ENCODE measurements at places on chromosomes 6 and 20. TPM values are rescaled to one million over a fixed set of nuclear protein-coding genes. Genes with fewer than 3 reads are reported as not detected.
A peak's percentile ranks its signal among the peaks of the same experiment; 100 is the strongest.

The SMAP1 gene
- total RNA-seq: 19.1 TPM

The PGC gene
- total RNA-seq: 1,172 TPM

The ARFGEF2 gene
- 27.4 TPM for total RNA-seq

The ATG5 gene
- 34.4 TPM for total RNA-seq

The FILIP1 gene
- total RNA-seq: 21.9 TPM

GRCh38 chr6:167699141-167699931 lies 127.4 kb upstream of the AFDN start:
- peak overlapping the region; percentile 48 for H3K27ac ChIP-seq
- peaks cover 14% of the 10 kb centered on the region for H3K27me3 ChIP-seq
- DNase-seq: peak; percentile 49
- no peaks in the 10 kb centered on the region for H3K36me3 ChIP-seq
- peaks cover 6% of the 10 kb centered on the region for H3K4me1 ChIP-seq
- H3K4me3 ChIP-seq: no peak overlapping the region

DNA sequence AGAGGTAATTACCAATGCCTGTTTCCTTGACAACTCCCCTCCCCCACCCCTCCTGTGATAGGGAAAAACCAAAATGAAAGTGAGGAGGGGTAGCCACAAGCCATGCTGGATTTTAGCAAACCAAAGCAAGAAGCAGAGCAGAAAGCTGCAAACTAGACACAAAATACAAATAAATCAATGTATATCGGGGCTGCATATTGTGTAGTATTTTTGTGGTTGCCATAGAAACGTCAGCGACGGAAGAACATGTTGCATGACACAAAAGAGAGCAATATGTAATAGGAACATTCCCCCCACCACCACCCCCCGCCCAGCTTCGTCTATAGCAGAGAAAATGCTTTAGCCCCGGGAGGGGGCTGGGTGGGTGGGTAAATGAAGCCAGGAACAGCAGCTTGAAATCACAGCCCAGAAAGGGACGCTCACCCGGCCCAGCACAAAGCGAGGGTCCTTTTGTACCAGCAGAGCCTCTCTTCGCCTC lies 548 bp downstream of the AGPAT4 start:
- H3K27me3 ChIP-seq: no peaks in the 10 kb centered on the region
- H3K36me3 ChIP-seq: no peaks in the 10 kb centered on the region
- H3K27ac ChIP-seq: peak overlapping the region; percentile 84
- peak; percentile 85 for DNase-seq
- peaks cover 31% of the 10 kb centered on the region for H3K4me1 ChIP-seq
- H3K4me3 ChIP-seq: peak overlapping the region; percentile 57

DNA sequence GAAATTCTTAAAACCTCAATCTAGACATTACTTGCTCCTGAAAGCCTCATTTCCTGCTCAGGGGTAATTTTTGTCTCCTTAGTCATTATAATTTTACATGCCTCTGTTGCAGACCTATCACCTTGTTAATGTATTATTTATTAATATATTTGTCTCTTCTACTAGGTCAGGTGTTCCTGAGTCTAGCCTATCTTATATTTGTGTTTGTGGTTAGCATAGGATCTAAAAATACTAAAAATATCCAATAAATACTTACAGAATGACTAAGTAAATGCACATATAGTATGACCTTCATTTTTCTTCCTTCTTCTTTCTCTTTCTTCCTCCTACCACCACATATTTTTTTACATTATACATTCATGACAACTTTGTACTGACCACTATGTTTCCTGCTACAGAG lies 268.9 kb upstream of the HS3ST5 start:
- no peaks in the 10 kb centered on the region for H3K4me1 ChIP-seq
- H3K36me3 ChIP-seq: no peaks in the 10 kb centered on the region
- DNase-seq: no peak
- no peak overlapping the region for H3K4me3 ChIP-seq

- H3K27me3 ChIP-seq: no peaks in the 10 kb centered on the region
- no peak overlapping the region for H3K4me3 ChIP-seq
- no peak overlapping the region for H3K27ac ChIP-seq
- H3K36me3 ChIP-seq: no peaks in the 10 kb centered on the region
- no peak for DNase-seq
- no peaks in the 10 kb centered on the region for H3K4me1 ChIP-seq
Measured at GRCh38 chr6:141467881-141468280, 664.8 kb upstream of the GJE1 start.

DNA sequence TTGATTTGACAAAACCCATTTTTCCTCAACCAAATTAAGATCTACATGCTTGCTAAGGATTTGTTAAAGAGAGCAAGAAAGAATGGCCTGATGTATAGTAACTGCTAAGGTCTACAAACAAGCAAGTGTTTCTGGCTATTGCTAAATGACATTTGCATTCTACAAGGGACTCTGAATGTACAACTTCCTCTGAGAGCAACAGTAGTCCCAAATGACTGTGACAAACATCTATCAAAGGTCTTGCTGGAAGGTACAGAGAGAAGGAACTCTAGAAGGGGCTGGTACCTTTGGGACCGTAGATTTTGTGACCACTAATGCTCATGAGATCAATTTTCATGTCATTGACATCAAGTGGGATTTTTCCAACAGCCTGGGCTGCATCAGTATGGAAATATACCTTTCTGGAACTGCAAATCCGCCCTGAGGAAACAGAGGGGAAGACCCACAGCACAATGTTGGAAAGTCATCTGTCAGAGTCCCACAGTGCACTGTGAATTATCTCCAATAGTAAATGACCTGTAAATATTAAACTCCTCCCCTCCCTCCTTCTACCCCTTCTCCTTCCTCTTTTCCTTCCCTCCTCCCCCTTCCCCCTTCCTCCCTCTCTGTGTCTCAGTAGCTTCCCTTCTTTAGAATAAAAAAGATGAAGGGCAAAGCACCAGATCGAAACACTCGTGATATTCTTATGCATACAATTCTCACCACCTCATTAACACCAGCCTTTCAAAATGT lies 15.9 kb upstream of the CPNE1 start:
- no peak for DNase-seq
- no peak overlapping the region for H3K27ac ChIP-seq
- peaks cover 2% of the 10 kb centered on the region for H3K4me1 ChIP-seq
- H3K4me3 ChIP-seq: no peak overlapping the region
- H3K36me3 ChIP-seq: peaks cover 83% of the 10 kb centered on the region
- no peaks in the 10 kb centered on the region for H3K27me3 ChIP-seq

DNA sequence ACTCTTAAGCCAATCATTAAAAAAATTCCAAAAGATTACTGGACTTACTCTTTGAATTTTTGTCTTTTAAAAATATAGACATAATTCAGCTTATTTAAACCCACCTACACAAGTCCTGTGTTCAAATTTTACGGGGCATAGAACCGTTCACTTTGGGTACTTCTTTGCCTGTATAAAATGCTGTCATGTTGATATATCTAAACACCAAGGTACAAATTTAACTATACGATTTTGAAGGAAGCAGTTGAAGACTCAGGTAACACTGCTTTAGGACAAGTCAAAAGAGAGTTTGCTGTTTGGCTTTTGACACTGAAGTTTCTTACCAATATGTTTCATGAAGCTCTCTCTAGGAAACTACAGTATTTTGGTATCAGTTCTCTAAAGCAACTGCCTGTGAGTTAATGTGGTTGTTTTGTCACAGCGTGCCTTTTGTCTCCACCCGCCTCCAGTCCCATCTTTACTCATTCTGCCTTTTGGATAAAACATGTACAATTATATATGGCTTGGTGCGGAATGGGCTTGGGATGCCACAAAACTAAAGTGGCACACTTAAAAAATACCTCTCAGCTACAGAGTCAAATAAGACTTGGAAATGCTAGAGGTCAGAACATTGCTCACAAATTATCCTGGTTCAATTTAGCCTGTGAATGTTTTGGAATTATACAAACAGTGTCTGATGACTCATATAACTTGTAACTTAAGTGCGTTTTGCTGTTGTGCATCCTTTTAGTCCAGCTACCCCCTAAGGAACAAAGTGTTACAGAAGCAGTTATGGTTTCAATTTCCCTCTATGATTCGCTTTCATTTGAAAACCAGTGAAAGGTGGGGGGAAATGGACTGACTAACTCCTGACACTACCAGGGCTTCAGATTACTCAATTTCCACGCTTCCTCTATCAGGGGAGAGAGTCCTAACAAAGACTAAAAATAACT lies 38.7 kb downstream of the RGS17 start:
- H3K4me1 ChIP-seq: no peaks in the 10 kb centered on the region
- no peaks in the 10 kb centered on the region for H3K27me3 ChIP-seq
- no peak overlapping the region for H3K27ac ChIP-seq
- DNase-seq: no peak

DNA sequence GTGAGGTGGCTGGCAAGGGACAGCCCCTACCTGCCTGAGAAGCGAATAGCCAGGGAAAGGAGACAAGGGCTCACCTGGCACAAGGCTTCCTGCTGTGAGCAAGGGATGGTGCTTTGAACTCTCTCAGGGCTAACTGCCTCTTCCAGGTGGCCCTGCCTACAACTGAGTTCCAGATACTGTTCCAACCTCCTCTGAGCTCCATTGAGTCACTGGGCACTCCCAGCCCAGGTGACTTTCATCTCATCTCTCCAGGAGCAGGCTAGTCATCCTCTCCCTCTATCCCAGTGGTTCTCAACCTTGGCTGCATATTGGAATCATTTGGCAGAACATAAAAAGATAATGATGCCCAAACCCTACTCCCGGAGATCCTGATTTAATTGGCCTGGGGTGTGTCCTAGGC lies 374.0 kb upstream of the ZFP64 start:
- DNase-seq: no peak
- H3K27me3 ChIP-seq: no peaks in the 10 kb centered on the region
- no peaks in the 10 kb centered on the region for H3K36me3 ChIP-seq
- no peaks in the 10 kb centered on the region for H3K4me1 ChIP-seq
- no peak overlapping the region for H3K27ac ChIP-seq

GRCh38 chr20:53346335-53346648 lies 247.3 kb downstream of the ZNF217 start:
- peaks cover 3% of the 10 kb centered on the region for H3K4me1 ChIP-seq
- H3K27ac ChIP-seq: no peak overlapping the region
- H3K4me3 ChIP-seq: no peak overlapping the region
- DNase-seq: no peak

DNA sequence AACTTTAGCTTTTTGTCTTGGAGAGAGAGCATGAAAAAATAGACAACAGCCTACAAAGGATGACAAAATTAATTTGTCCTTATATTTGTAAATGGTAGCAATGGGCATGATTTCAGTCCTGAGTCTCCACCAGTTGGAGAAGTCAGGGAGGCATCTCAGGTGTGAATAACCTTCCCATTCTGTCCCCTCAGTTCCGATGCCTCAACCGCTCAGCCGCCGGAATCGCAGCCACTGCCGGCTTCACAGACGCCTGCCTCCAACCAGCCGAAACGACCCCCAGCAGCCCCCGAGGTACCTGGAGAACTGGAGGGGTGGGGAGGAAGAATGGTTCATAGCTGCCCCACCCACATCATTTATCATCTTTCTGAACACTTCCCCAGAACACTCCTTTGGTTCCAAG lies 3.6 kb downstream of the PRRC2A start:
- no peak overlapping the region for H3K4me3 ChIP-seq
- no peaks in the 10 kb centered on the region for H3K27me3 ChIP-seq

DNA sequence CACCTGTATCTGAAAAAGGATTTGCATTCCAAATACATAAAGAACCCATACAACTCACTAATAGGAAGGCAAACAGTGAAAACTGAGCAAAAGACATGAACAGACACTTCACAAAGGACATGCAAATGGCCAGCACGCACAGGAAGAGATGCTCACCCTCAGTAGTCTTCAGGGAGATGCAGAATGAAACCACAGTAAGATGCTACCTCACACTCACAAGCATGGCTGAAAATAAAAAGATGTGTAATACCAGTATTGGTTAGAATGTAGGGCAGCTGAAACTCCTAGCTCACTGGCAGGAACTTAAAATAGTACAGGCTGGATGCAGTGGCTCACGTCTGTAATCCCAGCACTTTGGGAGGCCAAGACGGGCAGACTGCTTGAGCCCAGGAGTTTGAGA lies 64.6 kb downstream of the SNX5 start:
- no peaks in the 10 kb centered on the region for H3K27me3 ChIP-seq
- no peak overlapping the region for H3K4me3 ChIP-seq
- H3K27ac ChIP-seq: no peak overlapping the region
- no peaks in the 10 kb centered on the region for H3K36me3 ChIP-seq
- no peaks in the 10 kb centered on the region for H3K4me1 ChIP-seq

- DNase-seq: no peak
- H3K4me3 ChIP-seq: no peak overlapping the region
- no peak overlapping the region for H3K27ac ChIP-seq
- H3K27me3 ChIP-seq: no peaks in the 10 kb centered on the region
- H3K4me1 ChIP-seq: no peaks in the 10 kb centered on the region
- no peaks in the 10 kb centered on the region for H3K36me3 ChIP-seq
Measured at GRCh38 chr20:61082720-61083119, 169.3 kb upstream of the CDH4 start.

- no peaks in the 10 kb centered on the region for H3K36me3 ChIP-seq
- peaks cover 51% of the 10 kb centered on the region for H3K4me1 ChIP-seq
- peak; percentile 76 for DNase-seq
- peak overlapping the region; percentile 81 for H3K4me3 ChIP-seq
- no peaks in the 10 kb centered on the region for H3K27me3 ChIP-seq
Measured at GRCh38 chr6:43771210-43771857, 1.3 kb downstream of the VEGFA start.

- H3K27ac ChIP-seq: peak within 1 kb of the TSS; percentile 89
- H3K27me3 ChIP-seq: no peaks in the 10 kb centered on the region
- peak; percentile 99 for DNase-seq
- peak within 1 kb of the TSS; percentile 87 for H3K4me3 ChIP-seq
- H3K4me1 ChIP-seq: peaks cover 53% of the 10 kb centered on the region
Measured at GRCh38 chr20:63980806-63981728, at the start of gene PRPF6. PRPF6 (plus strand) TSS chr20:63981132; CDS start chr20:63981246, 114 bp downstream.

DNA sequence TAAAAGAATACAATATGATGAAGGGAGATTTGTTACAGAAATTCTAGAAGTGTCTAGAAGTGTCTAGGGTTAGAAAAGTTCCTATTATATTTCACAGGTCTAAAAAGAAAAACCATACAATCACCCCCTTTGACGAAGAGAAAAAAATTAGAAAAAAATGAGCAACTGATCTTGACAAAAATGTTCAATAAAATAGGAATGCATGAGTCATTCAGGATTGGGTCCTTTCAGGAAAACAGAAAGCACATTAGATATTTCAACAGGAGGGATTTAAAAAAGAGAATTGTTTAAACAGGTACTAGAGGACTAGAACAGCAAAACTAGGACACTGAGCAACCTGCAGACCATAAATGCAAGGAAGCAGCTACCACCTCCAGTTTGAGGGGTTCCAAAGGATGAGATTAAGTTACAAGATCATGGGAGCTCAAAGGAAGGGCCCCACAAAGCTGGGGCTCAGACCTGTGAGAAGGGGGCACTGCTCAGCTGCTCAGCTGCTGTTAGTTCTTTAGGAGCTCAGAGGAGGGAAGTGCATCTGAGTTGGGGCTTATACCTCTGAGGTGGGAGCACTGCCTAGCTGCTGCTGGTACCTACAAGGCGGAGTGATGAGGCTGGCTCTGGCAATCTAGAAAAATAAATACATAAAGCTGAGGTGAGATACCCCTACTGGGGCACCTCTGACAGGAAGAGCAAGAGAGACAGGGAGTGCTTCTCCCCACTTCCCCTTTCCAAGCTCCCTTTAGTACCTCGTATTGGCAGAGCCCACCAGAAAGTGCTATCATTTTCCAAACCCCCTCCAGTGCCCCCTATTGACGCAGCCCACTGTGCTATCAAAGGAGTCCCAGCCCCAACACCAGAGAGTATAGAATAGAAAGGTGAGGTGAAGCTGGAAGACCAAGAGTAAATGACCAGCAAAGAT lies 27.1 kb upstream of the BEND6 start:
- no peak for DNase-seq
- no peak overlapping the region for H3K27ac ChIP-seq
- H3K36me3 ChIP-seq: no peaks in the 10 kb centered on the region
- H3K27me3 ChIP-seq: no peaks in the 10 kb centered on the region
